ENCODE measurements at places on chromosomes 5 and 9. TPM values are rescaled to one million over a fixed set of nuclear protein-coding genes. Genes with fewer than 3 reads are reported as not detected.

GRCh38 chr5:115559524-115559923, 14.9 kb upstream of the FEM1C start:
- no peak for DNase-seq
- H3K4me3 ChIP-seq, result no peak overlapping the region
- H3K4me1 ChIP-seq, result no peaks in the 10 kb centered on the region
- no peaks in the 10 kb centered on the region for H3K36me3 ChIP-seq
- H3K27me3 ChIP-seq, result no peaks in the 10 kb centered on the region

- H3K27me3 ChIP-seq, result no peaks in the 10 kb centered on the region
- DNase-seq, result no peak
- H3K4me1 ChIP-seq, result no peaks in the 10 kb centered on the region
Observed at GRCh38 chr5:11483630-11484029, 420.6 kb downstream of the CTNND2 start.

DNA sequence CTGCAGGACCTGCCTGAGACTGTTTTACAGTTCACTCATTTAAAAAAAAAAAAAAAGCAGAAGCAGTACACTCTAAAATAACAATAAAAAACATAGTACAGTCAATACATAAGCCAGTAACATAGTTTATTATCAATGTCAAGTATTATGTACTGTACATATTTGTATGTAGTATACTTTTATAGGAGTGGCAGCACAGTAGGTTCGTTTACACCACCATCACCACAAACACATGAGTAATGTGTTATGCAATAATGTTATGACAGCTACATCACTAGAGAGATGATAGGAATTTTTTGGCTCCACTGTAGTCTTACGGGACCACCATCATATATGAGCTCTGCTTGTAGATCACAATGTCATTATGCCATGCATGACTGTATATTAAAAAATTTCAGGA, 462.8 kb downstream of the ISL1 start:
- no peaks in the 10 kb centered on the region for H3K4me1 ChIP-seq
- no peak overlapping the region for H3K4me3 ChIP-seq
- H3K27me3 ChIP-seq, result no peaks in the 10 kb centered on the region
- H3K36me3 ChIP-seq, result no peaks in the 10 kb centered on the region
- H3K27ac ChIP-seq, result no peak overlapping the region

DNA sequence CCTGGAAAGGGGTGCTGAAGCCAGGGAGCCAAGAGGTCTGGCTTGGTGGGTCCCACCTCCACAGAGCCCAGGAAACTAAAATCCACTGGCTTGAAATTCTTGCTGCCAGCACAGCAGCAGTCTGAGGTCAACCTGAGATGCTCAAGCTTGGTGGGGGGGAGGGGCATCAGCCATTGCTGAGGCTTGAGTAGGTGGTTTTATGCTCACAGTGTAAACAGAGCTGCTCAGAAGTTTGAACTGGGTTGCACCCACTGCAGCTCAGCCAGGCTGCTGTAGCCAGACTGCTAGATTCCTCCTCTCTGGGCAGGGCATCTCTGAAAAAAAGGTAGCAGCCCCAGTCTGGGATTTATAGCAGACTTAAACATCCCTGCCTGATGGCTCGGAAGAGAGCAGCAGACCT, 55.5 kb upstream of the FBXL17 start:
- no peaks in the 10 kb centered on the region for H3K36me3 ChIP-seq
- no peaks in the 10 kb centered on the region for H3K4me1 ChIP-seq
- no peak overlapping the region for H3K4me3 ChIP-seq
- H3K27ac ChIP-seq, result no peak overlapping the region

Gene C5orf15
- total RNA-seq, result 26.0 TPM

Gene PTCD2
- total RNA-seq, result 5.7 TPM
